Esophagus squamous epithelium (tissue), 5 donors: ENCODE measurements at places on chromosomes 6 and 20.

DNA sequence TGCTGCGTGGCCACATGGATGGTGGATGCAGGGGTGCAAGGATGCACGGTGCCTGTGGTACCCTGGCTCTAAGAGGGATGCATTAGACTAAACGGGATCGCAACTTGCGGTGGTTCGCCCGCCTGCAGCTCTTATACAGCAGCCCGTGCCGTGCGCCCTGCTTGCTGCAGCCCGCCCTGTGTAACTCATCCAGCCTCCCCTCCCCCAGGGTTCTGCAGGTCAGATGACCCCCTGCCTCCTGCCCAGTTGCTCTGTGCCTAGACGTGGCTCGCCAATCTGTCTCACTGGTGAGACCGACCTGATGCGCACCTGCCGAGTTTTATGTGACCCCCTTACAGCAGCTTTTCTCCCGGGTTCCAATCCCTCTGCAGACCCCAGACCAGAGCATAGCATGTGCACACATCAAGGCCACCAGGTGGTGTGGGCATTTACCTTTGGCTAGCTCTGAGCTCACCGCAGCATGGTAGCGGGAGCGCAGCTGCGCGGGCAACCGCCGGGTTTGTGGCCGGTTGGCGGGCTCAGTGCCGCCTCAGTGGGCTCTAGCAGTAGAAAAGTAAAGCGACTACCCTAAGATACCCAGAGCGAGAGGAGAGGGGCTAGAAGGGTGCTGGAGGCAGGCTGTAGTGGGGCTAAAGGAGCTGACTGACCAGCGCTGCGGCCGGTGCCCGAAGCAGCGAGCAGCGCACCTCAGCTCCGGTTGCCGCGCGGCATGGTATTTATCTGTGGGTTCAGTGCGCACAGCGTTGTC, 693 bp upstream of the GNAS-AS1 start:
- no peak for DNase-seq

DNA sequence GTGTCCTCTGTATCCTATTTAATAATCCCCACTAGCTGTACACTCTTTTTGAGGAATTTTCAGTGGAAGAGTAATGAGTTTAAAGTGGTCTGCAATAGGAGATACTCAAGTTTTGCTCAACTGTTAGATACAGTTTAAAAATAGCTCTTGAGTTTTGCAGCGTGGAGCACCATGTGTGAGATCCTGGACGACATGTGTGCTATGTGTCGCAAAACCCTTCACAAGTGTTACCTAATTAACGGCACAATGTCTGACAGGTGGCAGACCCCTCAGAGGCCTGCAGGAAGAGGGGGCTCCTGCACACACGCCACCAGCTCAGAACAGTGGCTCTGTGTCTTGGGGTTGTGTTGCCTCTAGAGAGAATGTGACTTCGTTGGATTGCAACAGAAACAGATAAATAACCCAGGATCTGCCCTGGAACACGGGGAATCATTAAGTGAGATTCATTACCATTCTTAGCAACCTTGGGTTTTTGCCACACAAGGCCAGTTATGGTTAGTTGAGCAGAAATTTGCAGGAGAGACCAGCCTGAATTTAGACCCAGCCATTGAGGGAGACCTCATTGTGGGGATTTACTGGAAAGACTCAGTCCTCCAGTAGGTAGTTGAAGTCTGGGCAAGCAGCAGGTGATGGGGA, 73.8 kb downstream of the SASH1 start:
- DNase-seq = no peak

GRCh38 chr20:48704761-48705160, 123.0 kb downstream of the PREX1 start:
- DNase-seq = no peak

DNA sequence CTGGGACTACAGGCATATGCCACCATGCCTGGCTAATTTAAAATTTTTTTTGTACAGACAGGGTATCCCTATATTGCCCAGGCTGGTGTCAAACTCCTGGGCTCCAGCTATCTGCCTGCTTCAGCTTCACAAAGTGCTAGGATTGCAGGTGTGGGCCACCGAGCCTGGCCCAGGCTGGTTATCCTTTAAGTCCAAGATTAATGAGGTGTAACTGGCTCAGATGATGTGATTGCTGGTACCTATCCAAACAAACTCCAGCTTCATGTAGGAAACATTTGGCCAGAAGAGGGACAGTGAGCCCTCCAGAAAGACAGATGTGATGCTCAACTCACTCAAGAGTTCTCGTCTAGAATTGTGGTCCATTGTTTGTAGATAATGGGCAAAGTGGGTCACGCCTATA, 9.2 kb upstream of the ZNF318 start:
- DNase-seq = no peak

DNA sequence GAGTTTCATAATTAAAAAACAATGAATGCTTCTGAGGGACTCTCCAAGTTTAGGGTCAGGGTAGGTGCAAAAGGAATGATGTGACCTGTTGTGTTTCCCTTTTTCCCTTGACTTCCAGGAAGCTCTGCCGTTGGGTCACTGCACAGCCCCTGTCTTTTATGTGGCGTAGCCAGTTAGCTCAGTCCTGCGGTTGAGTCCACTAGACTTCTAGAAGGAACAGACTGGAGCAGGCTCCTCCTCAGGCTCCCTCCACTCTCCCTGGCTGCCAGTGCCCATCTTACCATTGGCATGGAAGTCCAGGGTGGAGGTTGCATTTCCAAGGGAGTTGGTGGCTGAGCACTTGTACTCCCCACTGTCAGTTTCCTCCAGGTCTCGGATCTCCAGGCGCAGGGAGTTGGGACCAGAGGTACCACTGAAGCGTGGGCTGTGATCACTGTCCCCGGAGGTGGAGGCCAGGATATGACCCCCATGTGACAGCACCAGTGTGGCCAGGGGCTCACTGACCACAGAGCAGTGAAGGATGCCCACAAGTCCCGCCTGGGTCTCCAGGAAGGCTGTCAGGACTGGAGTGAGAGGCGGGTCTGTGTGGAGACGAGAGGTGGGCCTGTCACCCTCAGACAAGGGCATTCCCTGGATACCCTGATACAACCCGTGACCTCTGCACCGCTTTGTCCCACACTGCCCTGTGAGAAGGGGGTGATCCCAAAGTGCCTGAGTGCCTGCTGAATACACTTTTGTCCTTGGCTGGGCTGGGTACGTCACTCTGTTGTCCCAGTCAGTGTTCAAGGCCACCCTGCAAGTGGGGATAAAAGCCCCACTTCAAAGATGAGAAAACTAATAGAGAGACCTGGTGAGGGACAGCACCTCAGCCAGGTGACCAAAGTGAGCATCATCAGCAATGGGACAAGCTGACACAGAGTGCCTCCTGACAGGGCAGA, 11.1 kb downstream of the SIGLEC1 start:
- DNase-seq = no peak

- no peak for DNase-seq
Observed at GRCh38 chr6:16800942-16801341, 39.7 kb upstream of the ATXN1 start.

GRCh38 chr6:12613811-12614210, 102.8 kb upstream of the PHACTR1 start:
- DNase-seq = no peak

- no peak for DNase-seq
Observed at GRCh38 chr6:144352331-144352730, 67.2 kb downstream of the UTRN start.

- DNase-seq = no peak
Observed at GRCh38 chr20:49602345-49603208, 34.6 kb upstream of the PTGIS start.

GRCh38 chr6:166204852-166205650, 37.4 kb upstream of the TBXT start:
- DNase-seq = no peak

DNA sequence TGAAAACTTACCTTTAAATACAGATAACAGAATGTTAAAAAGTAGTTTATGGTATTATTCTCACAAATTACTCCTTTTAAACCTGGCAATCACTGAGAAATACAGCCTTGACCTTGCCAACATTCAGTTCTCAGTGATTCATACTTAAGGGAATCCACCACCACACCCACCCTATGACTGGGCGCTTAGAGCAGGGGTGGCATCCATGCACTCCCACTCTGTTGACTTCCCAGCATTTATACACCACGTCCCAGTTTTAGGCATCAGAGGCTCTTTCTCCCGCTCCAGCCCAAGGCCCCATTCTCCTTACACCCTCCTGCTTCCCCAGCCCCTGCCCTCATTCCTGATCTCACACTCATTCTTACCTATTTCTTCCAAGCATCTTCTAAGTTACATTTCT, 16.3 kb downstream of the TRAF3IP2 start:
- no peak for DNase-seq

DNA sequence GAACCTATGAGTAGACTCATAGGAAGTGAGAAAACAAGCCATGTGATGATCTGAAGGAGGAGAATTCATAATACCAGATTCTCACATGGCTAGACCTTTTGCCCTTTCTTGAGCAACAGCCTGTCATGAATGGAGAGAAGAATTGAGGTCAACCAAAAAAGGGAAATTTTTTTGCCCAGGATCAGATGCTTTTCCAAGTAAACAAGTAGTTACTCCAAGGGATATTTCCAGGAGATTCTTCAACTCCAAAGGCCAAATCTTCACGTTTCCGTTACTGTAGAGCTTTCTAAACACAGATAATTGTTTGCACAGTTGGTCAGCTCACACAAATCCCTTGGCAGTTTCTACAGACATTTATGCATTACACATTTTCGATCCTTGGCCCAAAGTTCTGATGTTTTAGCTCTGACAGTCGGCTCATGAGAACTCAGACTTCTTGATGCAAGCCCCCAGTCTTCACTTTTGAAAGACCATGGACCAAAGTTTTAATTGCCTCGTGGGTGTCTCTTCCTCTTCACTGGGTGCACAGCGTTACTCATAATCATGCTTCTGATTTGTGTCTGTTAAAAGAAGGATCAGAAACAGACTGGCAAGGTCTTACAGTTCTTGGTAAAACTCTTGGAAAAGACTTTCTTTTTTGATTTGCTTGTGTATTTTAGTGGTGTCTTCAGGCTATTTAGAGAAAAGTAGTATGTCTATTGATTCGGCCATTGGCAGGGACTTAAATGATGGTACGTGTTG, 115.0 kb downstream of the TSHZ2 start:
- DNase-seq = no peak

DNA sequence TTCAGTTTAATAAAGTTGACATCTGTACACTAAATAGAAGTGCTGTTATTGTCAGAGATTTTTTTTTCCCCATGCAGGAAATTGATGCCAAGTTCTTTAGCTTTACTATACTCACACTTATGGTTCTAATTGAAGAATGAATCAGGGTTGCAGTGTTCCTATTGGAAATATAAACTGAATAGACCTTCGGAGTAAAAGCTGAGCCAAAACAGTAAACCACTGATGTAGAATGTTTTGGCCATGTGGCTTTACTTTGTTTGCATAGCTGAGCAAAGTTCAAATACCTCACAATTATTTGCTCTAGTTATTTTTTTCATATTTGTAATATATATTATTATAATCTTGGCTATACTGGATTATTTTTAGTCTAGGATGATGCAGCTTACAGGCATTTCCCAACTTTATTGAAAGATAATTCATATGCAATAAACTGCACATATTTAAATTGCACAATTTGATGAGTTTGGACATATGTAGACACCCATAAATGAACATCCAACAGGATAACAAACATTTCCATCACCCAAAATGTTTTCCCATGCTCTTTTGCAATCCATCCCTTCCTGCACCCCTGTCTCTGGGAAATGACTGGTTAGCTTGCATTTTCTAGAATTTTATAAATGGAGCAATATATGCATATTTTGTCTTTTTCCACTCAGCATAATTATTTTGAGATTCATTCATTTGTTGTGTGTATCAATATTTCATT, 105.8 kb upstream of the NOX3 start:
- DNase-seq = no peak

DNA sequence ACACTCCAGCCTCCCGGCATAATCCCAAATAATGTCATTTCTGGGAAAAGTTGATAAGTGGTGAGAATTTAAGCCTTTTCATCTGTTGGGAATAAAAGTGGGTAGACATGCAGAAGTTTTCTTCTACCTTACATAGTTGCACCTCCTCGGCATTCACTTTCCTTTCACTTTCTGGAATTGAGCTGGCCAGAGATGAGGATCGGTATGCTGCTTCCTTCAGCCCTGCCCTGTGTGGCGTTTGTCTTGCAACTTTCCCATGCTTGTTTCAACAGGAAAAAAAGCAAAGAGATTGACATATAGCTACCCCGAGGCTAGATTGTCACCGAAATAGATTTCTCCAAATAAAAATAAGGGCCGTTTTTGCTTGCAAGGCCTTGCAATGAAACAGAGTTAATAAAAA, 65.8 kb upstream of the JAG1 start:
- DNase-seq = no peak

DNA sequence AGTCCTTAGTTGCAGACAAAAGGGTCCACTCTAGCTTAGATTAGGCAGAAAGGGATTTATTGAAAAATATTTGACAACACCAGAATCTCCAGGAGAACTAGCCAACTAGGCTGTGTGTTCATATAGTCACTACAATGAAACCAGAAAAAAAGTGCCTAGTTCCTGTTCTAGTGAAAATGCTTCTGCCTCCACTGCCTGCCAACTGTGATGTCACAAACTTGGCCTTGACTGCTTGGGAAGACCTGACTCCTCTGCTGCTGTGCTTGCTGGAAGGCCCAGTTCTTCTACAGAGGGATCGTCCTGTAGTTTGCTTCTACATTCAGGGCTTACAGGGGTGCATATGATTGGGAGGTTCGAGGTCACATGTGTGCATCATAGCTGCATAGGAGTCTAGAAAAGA, 40.3 kb upstream of the XRN2 start:
- DNase-seq = no peak

DNA sequence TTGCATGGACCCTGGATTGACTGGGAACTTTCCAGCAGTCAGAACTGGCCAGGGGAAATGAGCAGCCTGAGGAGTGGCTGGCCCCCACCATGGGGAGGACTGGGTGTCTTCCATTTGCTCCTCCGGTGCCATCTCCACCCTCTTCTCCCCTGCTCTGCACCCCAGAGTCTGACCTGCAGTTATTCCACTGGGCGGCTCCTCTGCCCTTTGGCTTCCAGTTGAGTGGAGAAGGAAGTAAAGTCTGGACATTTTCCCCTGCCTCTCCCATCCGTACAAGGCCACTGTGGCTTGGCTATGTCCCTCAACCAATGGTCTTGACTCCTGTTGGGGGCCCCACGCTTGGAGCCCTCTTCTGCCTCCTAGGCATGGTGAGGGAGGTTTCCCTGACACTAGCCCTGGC, 47.9 kb upstream of the NEDD9 start:
- no peak for DNase-seq

- DNase-seq = no peak
Observed at GRCh38 chr20:38414769-38415450, 20.2 kb downstream of the SNHG17 start.

DNA sequence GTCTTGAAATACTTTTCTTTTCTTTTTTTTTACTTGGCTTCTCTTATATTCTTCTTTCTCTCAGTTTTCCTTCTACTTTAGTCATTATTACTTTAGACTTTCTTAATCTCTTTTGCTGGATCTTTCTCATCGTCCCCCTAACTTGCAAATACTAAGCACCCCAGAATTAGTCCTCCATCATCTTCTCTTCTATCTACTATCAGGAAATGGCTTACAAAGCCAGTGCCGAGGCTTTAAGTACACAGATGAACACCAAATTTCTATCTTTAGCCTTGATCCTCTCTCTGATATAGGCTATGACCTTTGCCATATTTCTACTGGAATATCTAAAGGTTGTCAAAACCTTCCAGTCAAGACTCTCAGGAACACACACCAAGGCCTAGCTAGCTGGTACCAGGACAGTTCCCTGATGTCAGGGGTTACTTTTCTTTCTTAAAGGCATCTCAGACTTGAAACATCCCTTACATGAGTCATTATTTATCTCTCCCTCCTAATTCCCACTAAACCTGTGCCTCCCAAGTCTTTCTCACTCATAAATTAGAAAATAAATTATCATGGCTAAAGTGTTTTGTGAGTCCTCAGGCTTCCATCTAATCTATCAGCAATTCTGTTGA, 278.6 kb upstream of the TCF21 start:
- no peak for DNase-seq

- no peak for DNase-seq
Observed at GRCh38 chr6:56250266-56250665, 2.9 kb upstream of the COL21A1 start.
